ENCODE measurements at places on chromosomes 6 and 20. TPM values are rescaled to one million over a fixed set of nuclear protein-coding genes. Genes with fewer than 3 reads are reported as not detected.

DNA sequence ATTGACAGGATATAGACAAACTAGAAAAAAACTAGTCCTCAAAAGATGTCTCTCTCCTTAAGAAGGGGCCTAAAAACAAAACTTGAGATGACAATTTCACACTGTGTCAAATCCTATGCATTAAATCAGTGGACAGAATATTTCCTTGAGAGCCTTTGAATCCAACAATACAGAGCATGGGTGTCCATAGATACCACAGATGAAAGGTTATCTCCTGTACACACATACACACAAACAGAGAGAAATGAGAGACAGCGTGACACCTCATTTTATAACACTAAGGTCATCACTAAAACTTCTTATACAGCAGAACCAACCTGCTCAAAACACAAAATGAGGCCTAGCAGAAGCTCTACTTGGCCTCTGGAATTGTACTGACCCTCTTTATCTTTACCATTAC, 55.5 kb downstream of the MAP7 start:
- H3K36me3 ChIP-seq = no peaks in the 10 kb centered on the region
- no peak overlapping the region for H3K4me3 ChIP-seq
- H3K27me3 ChIP-seq = peaks cover 9% of the 10 kb centered on the region
- H3K4me1 ChIP-seq = no peaks in the 10 kb centered on the region

The TP53INP2 gene
- total RNA-seq = 4.3 TPM

The PNISR gene
- 105 TPM for total RNA-seq

- no peak overlapping the region for H3K27ac ChIP-seq
- DNase-seq = no peak
- H3K4me1 ChIP-seq = no peaks in the 10 kb centered on the region
These were observed 181.2 kb upstream of the FOXQ1 start for GRCh38 chr6:1130709-1131108.

DNA sequence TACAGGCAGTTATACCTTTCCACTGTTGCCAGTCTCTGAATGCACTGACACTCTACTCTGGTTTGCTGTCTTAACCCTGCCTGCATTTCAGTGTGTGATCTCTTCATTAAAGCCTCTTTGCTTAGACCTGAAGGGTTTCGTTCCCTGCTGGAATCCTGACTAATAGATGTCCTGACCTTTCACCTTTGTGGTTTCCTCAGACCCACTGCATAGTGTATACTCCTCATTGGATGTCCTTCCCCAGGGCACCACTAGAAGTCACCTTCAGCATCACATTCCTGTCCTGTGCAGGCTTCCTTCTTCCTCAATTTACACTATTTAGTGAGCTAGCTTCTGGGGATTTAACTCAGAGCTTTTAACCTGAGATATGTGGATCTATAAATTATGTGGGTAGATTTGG, 120.6 kb downstream of the RCAN2 start:
- peaks cover 2% of the 10 kb centered on the region for H3K27me3 ChIP-seq
- no peaks in the 10 kb centered on the region for H3K36me3 ChIP-seq
- H3K4me1 ChIP-seq = peaks cover 7% of the 10 kb centered on the region
- DNase-seq = no peak
- H3K4me3 ChIP-seq = no peak overlapping the region
- H3K27ac ChIP-seq = no peak overlapping the region

GRCh38 chr20:49712996-49713752, 504 bp downstream of the B4GALT5 start:
- peak; percentile 64 for DNase-seq
- peaks cover 50% of the 10 kb centered on the region for H3K4me1 ChIP-seq
- peaks cover 4% of the 10 kb centered on the region for H3K36me3 ChIP-seq

- H3K36me3 ChIP-seq = no peaks in the 10 kb centered on the region
- H3K27me3 ChIP-seq = peaks cover 22% of the 10 kb centered on the region
- peak overlapping the region; percentile 63 for H3K4me3 ChIP-seq
- no peak for DNase-seq
- peak overlapping the region; percentile 73 for H3K27ac ChIP-seq
These were observed 96.7 kb downstream of the TOX2 start for GRCh38 chr20:44011251-44011940.

- H3K4me1 ChIP-seq = peaks cover 59% of the 10 kb centered on the region
These were observed 4.1 kb downstream of the RBM38 start for GRCh38 chr20:57395111-57395966.

DNA sequence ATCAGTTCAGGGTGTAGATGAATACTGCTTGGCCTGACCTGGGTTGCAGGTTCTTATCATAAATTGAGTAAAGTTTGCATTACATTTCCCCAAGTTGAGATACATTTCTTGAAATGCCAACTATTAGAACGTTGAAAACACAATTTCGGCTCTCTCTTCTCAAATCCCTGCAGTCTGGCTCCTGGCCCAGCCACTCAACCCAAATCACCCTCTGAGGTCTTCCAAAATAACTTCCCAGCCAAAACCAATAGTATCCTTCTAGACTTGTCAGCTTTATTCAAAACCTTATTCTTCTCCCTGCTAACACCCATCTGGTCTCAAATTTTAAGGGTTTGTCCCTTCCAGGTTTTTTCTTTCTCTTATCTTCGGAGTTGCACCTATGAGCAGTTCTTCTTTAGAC, 263.6 kb downstream of the EYA4 start:
- H3K36me3 ChIP-seq = no peaks in the 10 kb centered on the region
- no peak overlapping the region for H3K4me3 ChIP-seq
- no peaks in the 10 kb centered on the region for H3K4me1 ChIP-seq
- DNase-seq = no peak

DNA sequence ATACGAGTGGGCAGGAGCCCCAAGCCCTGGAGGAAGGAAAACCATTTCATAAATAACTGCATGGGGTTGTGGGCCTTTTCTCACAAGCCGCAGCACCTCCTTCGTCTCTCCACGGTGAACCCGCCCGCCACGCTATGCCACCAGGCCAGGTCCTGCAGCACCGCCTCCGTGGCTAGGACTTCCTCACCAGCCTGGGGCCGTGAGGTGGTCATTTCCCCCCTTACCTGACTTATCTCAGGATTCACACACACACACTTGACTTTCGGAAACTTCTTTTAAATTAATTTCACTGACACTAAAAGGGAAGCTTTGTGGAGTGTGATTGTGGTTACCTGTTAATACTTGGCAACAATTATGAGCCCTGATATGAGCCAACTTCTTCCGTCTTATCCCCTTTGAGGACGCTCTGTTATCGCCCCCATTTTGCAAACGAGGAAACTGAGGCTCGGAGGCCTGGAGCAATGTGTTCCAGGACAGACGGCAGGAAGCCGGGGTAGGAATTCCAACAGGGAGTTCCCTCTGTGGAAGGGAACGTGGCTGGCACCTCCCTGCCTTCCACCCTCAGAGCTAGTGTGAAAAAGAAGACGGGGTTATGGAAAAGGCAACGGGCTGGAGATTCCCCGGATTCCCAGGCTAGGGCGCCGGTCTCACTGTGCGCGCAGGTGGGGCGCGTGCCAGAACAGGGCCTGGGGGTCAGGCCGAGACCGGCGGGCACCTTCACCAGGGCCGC, 817 bp upstream of the SLCO4A1 start:
- H3K36me3 ChIP-seq = no peaks in the 10 kb centered on the region
- H3K27me3 ChIP-seq = no peaks in the 10 kb centered on the region
- DNase-seq = no peak
- no peak overlapping the region for H3K27ac ChIP-seq
- peak overlapping the region; percentile 81 for H3K4me3 ChIP-seq

The MYL9 gene
- total RNA-seq = 0.76 TPM

- DNase-seq = no peak
- no peaks in the 10 kb centered on the region for H3K4me1 ChIP-seq
- peaks cover 6% of the 10 kb centered on the region for H3K36me3 ChIP-seq
- no peak overlapping the region for H3K27ac ChIP-seq
- H3K4me3 ChIP-seq = no peak overlapping the region
- peaks cover 4% of the 10 kb centered on the region for H3K27me3 ChIP-seq
These were observed 386.0 kb downstream of the RNGTT start for GRCh38 chr6:88577461-88577860.

The SLC2A10 gene
- 1.5 TPM for total RNA-seq

- H3K4me1 ChIP-seq = no peaks in the 10 kb centered on the region
- no peak overlapping the region for H3K4me3 ChIP-seq
- H3K27ac ChIP-seq = no peak overlapping the region
These were observed 404.4 kb upstream of the RNF217 start for GRCh38 chr6:124557873-124558272.

GRCh38 chr6:87701344-87701675, 723 bp downstream of the AKIRIN2 start:
- H3K36me3 ChIP-seq = peaks cover 20% of the 10 kb centered on the region
- H3K4me3 ChIP-seq = peak overlapping the region; percentile 99
- DNase-seq = no peak

GRCh38 chr6:31958412-31958740, 395 bp downstream of the NELFE start:
- peak overlapping the region; percentile 100 for H3K4me3 ChIP-seq
- H3K4me1 ChIP-seq = peaks cover 49% of the 10 kb centered on the region
- DNase-seq = no peak
- H3K36me3 ChIP-seq = peaks cover 20% of the 10 kb centered on the region

- DNase-seq = peak; percentile 38
- no peaks in the 10 kb centered on the region for H3K36me3 ChIP-seq
- H3K27me3 ChIP-seq = peaks cover 4% of the 10 kb centered on the region
- H3K4me3 ChIP-seq = no peak overlapping the region
- H3K27ac ChIP-seq = no peak overlapping the region
These were observed 113.4 kb downstream of the DACT2 start for GRCh38 chr6:168206186-168206585.

DNA sequence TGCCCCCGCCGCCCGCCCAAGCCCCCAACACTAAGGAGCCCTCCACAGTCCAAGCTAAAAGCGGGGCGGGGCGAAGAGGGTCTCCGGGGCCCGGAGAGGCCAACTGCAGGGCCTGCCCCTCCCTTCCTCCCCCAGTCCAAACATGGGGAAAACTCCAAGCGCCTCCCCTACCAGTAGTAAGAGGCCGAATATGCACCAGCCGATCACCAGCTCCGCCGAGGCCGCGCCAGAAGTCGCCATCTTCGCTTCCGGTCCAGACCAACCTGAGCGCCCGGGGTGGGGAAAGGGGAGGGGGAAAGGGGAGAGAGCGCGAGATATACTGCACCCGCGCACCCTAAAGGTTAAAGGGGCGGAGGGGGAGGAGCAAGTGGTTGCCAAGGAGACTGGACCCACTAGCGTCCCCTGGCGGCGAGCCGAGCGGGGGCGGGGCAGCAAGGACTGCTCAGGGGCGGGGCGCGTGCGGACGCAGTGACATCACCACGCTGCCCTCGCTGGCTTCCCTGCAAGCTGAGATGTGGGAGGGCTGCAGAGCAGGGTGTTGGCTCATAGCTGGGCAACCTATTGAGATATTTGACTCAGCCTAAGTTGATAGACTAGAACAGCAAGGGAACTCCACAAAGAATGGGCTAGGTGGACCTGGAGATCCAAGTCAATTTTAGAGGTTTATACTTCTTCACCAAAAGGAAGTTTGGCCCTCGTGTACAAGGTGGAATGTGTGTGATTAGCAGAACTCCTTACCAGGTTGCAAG, at the start of gene LMBRD1:
LMBRD1 (minus strand) TSS at position 369 of the 749 bp plus-strand sequence; CDS start at position 240, 129 bp downstream.
- H3K36me3 ChIP-seq = peaks cover 5% of the 10 kb centered on the region
- peak within 1 kb of the TSS; percentile 98 for H3K4me3 ChIP-seq
- H3K4me1 ChIP-seq = peaks cover 35% of the 10 kb centered on the region
- peak; percentile 98 for DNase-seq
- H3K27me3 ChIP-seq = no peaks in the 10 kb centered on the region

The FOXF2 gene
- not detected for total RNA-seq

GRCh38 chr20:32024683-32025295, 14.6 kb downstream of the CCM2L start:
- H3K27ac ChIP-seq = no peak overlapping the region
- H3K36me3 ChIP-seq = peaks cover 5% of the 10 kb centered on the region
- H3K4me3 ChIP-seq = no peak overlapping the region
- H3K27me3 ChIP-seq = peaks cover 44% of the 10 kb centered on the region

The ZNF311 gene
- 0.28 TPM for total RNA-seq

The SFTA2 gene
- total RNA-seq = not detected

DNA sequence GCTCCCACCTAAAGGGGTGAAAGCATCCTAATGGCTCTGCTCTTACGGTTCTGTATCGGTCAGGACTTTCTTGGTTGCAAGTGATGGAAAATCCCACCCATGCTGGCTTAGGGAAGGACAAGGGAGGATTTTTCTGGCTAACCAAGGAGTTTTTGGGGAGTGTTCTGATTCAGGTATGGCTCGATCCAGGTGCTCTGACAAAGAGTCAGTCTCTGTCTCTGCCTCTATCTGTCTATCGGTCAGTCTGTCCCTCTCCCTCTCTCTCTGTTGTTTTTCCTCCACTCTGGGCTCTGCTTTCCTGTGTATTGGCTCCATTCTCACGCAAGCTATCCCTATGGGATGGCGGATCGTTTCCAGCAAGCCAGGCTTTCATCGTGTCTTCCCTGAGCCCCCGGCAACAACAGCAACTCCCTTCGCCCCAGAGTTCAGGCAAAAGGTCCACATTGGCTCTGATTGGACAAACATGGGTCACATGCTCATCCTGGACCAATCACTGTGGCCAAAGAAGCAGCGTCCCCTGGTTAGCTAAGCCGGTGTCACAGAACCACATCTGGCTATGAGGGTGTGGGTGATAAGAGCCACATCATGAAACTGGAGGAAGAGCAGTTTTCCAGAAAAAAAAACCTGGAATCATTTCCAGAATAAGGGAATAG, 160.3 kb downstream of the BMP7 start:
- peaks cover 12% of the 10 kb centered on the region for H3K27me3 ChIP-seq
- no peak overlapping the region for H3K4me3 ChIP-seq
- H3K4me1 ChIP-seq = no peaks in the 10 kb centered on the region

The TRIM38 gene
- total RNA-seq = 19.1 TPM

- H3K4me1 ChIP-seq = peaks cover 5% of the 10 kb centered on the region
- DNase-seq = no peak
- peaks cover 19% of the 10 kb centered on the region for H3K36me3 ChIP-seq
- H3K4me3 ChIP-seq = no peak overlapping the region
These were observed 49.9 kb upstream of the TOP1 start for GRCh38 chr20:40978761-40979160.

All from natural killer cell treated with Interleukin-12 subunit alpha and Interleukin-12 subunit beta and Interleukin-15 and Interleukin-18, amount 100 ng/mL, for 72 hours (primary cell).